ENCODE measurements at places on chromosomes 2 and 18.

DNA sequence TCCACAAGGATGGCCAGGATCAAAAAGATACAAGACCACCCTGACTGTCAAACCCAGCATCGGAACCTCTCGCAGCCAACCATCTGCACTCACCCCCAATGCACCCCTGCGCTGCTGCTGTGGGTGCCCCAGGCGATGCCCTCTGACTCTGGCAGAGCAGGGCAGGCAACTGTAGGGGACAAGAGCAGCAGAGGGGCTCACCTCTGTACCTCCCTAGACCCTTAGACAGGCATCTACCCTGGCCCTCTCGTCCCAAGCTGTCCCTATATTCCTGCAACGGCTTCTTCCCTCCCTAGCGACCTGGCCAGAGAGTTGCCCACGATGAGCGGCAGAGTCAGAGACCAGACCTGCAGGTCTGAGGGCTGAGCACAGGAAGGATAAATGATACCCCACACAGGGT is 128.2 kb downstream of the HDAC4 start:
- DNase-seq: no peak

GRCh38 chr2:74555610-74556103 is 1.1 kb downstream of the DOK1 start:
- DNase-seq: no peak

DNA sequence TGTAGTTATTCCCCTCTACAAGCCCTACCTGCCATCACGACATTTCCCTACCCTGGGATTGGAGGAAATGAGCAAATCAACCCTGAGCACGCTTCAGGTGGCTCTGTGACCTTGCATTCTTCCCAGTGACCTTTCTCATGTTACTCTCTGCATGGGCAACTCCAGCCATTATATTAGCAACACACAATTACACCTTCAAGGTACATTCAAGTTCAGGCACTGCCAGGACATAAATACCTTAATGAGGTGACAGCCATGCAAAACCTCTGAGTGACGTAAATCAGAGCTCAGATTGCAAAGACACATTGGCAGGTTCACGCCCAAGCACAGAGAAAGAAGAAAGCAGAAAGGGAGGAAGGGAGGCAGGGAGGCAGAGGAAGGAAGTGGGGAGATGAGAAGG is 68.7 kb upstream of the ALK start:
- DNase-seq: no peak

- no peak for DNase-seq
These were observed 175.1 kb downstream of the CDH19 start for GRCh38 chr18:66428795-66429194.

DNA sequence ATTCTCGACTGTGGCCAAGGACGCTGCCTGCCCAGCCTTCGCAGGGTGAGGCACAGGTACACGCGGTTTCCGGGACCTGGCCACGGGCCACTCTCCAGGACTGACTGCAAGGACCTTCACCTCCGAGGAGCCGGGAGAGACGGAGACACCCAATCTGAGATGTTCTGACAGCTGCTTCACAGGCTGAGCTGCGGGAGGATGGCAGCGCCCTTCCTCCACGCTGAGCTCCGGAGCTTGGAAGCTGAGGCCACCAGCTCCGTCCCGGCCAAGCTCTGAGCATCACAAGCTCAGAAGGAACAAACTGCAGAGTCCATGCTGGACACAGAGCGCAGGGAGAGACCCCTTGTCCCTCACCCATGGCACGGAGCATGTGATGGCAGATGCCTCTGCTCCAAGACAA is 71.1 kb upstream of the CTDP1 start:
- DNase-seq: no peak

DNA sequence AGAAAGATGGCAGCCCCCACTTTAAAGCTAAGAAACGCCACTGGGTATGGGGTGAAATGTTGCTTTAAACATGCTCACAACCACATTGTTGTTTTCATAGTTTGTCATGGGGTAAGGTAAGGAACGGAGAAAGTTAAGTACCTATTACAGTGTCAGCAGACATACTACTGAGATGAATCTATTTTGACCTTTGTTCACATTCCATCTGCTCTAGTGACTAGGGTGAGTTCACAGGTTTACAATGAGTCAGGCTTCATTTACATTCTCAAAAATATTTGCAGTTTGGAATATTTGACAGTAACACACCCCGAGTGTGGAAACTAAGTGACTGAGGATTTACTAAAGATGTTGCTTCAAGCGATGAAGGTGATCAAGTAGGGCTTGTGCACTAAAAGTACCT is 428.7 kb upstream of the ACVR2A start:
- no peak for DNase-seq

DNA sequence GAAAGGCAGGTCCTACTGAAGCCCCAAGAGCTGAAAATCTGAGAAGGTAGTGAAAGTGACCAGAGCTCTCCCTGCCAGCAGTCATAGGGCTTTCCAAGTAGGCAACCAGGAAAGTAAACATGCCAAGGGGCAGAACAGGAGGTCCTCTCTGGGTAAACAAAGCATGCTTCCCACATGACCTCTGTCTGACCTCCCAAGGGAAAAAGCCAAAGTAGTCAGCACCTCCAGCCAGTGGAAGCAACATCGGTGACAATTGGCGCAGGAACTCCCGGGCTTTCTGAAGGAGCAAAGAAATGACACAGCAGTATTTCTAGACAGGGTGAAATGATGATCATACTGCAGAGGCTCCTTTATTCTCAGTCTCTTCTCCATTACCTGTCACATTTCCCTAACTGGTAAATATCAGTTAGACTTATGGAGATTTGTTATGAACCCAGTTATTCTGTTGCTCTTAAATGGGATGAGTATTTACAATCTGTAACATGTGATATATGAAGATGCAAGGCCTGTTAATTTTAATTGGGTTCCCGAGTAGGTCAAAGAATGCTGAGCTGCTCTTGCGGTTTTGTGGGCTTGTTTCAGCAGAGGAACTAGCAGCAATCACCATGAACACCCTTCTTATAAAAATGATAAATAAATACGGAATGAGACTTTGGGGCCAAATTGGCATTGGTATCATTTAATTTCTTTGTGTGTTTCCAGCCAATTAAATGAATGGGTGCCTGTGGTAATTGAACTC is 321.0 kb downstream of the RND3 start:
- DNase-seq: no peak

- DNase-seq: no peak
These were observed 750.2 kb downstream of the SLC4A3 start for GRCh38 chr2:220377482-220378155.

GRCh38 chr2:69081001-69081580 is 68.1 kb downstream of the ANTXR1 start:
- DNase-seq: no peak

GRCh38 chr2:144011098-144011497 is 508.8 kb downstream of the ZEB2 start:
- DNase-seq: no peak

DNA sequence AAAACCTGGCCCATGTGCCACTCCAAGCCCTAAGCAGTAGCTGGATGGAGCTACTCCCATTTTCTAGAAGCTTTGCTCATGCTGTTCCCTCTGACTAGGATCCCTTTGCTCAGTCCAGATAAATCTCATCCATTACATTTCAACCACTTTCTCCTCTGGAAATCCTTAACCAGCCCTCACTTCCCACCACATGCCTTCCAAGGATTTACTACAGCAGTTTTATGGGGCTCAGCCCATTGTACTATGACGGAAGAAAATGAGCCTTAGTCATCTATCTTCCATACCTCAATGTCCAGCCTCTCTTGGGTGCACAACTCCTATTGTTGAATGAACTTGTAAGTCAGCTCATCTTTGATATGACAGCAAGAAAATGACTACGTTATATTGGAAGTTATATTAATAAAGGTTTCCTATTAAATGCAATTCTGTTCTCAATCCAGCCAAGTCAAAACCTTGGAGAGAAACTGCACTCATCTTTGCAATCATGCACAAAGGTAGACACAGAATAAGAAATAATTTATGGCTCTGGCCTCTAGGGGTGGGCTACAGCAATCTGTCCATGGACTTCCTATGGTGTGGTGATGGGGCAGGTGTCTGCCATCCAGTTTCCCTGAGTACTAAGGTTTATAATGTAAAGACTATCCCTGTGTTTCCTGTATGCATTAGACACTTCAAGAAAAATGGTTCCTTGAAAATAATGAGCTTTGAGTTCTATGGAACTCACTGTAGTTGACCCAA is 3.4 kb downstream of the B4GALT6 start:
- DNase-seq: no peak

DNA sequence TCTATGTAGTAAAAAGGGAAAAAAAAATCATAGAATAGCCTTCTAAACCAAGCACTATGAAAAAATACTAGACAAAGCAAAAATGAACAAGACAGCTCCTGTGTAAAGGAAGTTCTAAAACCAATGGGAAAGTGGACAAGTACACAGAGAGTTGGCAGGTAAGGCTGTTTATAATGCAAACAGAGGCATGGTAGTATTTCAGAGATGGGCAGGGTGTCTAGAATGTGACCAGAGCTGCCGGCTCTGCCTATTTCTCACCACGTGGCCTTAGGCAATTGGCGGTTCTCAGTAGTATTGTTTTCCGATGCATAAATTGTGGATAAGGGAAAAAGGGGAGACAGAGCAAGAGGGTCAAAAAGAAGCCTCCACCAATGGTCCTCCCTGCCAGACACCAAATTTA is 173.6 kb downstream of the ANKRD30B start:
- DNase-seq: no peak

GRCh38 chr2:240894836-240895558 is 959 bp downstream of the MAB21L4 start:
- no peak for DNase-seq

- no peak for DNase-seq
These were observed 15.6 kb upstream of the ACTG2 start for GRCh38 chr2:73877071-73877802.

- DNase-seq: no peak
These were observed 916 bp downstream of the TAF4B start for GRCh38 chr18:26227051-26227670.

- DNase-seq: no peak
These were observed 79.0 kb downstream of the DNER start for GRCh38 chr2:229635371-229635680.

- no peak for DNase-seq
These were observed 6.1 kb upstream of the CCDC102B start for GRCh38 chr18:68791801-68792200.

- DNase-seq: no peak
These were observed 139.6 kb upstream of the MYCN start for GRCh38 chr2:15800495-15801329.

DNA sequence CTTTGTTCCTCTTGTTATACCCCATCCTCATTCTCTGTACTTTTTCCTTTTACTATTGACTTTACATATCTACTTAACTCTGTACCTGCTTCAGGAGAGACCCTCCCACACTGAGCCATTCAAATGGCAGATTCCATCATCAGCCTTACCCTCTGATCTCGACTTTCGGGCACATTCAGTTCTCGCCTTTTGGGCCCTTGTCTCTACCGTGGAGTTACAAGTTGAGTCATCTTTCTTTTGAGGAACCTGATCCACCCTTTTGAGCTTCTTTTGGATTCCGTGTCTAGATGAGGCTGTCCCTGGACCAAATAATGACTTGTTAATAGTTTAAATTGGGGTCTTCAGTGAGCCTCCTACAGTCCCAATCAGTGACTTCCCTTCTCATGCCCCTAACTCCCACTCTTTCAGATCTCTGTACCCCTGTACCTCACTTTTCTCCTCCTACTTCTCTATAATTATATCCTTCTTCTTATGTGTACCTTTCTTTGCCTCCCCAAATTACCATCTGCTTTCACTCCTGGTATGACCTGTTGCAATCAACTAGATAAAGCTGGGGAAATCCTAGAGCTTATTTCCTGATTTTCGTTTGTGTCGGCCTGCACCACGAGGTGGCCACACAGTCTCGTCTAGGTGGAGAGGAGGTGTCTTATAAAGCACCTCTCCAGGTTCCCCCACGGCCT is 17.2 kb downstream of the SP110 start:
- no peak for DNase-seq

- no peak for DNase-seq
These were observed 60.9 kb downstream of the LOXHD1 start for GRCh38 chr18:46596119-46596518.

- no peak for DNase-seq
These were observed 511.6 kb downstream of the PLCL1 start for GRCh38 chr2:198315791-198316630.

DNA sequence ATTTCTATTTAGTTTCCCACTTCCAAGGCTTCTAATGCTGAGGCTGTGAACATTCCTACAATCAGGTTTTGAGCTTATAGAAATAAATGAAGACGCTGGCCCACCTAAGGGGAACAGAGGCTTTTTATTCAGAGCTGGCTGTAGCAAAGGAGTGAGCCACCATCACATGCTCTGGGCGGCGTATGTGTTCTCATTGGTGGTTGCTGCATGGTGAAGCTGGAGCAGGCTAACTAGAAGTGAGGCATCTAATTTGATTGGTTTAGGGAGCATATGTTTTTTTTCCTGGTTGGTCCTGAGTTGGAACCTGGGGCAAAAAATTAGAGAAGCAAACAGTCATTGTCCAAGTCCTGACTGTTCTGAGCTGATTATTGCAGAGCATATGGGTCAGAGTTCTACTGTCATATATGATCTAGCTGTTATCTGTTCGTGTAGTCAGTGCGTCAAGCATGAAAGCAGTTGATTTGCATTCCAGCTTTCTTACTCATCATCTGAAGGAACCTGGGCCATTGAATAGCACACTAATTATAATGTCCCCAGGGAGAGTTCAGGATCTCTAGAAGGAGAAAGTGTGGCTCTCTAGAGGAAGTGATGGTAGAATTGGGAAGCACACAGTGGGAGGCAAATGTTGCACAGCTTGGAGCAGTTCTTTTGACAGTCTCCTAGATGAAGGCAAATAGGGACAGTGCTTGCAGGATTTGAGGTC is 279.6 kb downstream of the PARD3B start:
- no peak for DNase-seq

DNA sequence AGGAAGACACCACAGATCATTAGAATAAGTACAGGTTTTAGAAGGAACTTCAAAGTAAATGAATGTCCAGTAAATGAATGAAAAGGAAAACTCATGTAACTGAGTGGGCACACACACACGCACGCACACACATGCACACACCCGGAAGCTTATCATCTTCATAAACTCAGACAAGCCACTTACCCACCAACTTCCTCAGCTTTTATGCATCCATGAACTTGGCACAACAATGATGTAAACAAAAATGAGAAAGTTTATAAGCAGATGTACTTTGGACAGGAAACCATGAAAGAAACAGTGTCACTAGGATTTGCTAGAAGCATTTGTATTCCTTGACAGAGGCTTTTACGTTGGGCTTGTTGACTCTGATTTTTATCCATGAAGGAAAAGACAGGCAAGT is 23.2 kb downstream of the RNF152 start:
- no peak for DNase-seq

DNA sequence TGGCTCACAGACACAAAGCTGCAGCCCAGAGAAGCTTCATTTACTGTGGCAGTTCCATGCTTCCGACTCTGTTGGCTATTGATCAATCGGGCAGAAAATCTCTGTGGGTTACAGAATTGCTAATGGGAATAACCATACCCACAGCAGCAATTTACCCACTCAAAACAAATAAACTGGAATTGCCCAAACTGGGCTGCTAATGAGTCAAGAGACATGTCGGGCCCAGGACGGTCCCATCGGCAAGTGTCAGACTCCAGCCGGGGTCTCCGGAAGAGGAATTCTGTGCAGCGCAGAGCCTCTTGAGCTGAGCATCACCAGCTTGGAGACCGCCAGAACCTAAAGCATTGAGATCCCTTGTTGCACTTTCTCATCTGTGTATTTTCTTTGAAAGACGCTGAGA is 67.8 kb downstream of the TMEM18 start:
- no peak for DNase-seq

- no peak for DNase-seq
These were observed 23.2 kb downstream of the CTIF start for GRCh38 chr18:48562075-48562474.

- DNase-seq: peak; percentile 84
These were observed 14.3 kb upstream of the TANC1 start for GRCh38 chr2:158953926-158954763.
